ENCODE measurements at places on chromosomes 7 and 10.

DNA sequence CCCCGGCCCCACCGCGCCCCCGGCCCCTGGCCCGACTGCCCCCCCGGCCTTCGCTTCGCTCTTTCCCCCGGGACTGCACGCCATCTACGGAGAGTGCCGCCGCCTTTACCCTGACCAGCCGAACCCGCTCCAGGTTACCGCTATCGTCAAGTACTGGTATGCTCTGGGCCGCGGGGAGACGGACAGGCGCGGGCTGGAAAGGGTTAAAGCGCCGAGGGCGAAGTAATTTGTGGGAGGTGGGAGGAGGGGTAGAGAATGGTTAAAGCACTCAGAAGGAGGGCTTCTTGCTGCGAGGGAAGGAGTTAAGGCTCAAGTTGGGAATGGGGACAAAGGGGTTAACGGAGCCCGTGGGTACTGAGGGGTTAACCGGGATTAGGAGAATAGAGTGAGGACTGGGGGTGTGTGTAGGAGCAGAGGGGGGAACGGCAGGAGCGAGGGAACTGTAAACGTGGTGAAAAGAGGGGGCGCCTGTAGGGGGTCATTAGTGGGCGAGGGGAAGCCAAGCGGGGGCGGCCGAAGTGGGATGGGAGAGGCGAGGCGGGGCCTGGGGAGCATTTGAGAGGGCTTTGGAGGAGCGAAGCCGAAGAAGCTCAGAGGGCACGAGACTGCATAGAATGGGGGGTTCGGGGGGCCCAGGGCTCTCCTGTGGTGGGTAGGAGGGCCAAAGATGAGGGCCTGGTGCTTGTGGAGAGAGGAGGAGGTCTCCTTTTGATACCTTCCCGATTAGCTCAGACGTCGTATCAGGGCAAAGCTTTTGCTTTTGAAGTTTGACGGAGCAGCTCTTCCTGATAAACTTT, 605 bp downstream of the SUFU start:
- DNase-seq, result peak; percentile 70

GRCh38 chr10:114379631-114380041, 24.7 kb downstream of the AFAP1L2 start:
- no peak for DNase-seq

GRCh38 chr7:117110480-117111315, 157.4 kb downstream of the ST7 start:
- DNase-seq, result no peak

DNA sequence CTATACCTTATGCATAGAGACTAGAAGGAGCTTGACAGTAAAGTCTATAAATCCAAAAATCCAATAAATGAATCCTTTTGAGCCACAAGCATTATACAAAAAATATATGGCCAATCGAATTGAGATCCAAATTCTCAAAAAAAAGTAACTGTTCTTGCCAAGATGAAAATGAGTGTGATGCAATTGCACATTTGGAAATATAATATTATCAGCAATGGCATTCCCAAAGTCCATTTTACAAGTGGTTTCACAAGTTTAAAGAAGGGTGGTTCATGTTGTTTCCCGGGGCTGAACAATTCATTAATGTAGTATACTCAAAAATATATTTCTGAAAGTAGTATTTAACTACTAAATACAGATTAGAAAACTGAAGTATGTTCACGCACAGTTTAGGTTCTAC, 7.3 kb downstream of the RP9 start:
- no peak for DNase-seq

GRCh38 chr7:79317728-79318127, 135.7 kb downstream of the MAGI2 start:
- peak; percentile 45 for DNase-seq

DNA sequence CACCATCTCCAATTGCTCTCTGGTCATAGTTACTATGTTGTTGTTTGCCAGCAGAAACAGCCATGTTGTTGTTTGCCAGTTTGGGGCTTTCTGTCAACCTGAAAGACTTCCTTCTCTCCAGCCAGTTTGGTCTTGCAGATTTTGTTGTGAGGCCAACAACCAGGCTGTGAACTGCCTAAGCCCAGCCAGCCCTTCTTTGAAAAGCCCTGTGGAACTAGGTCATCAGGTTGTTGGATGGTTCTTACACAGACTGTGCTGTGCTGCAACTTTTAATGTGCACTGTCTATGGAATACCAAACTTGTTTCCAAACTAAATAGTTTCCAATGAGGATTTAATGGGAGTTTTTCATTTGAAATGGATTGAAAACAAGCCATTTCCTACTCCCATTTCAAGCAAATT, 592.7 kb upstream of the GALNT17 start:
- DNase-seq, result no peak

- DNase-seq, result no peak
Observed at GRCh38 chr7:99005776-99006175, 127.4 kb downstream of the TRRAP start.

DNA sequence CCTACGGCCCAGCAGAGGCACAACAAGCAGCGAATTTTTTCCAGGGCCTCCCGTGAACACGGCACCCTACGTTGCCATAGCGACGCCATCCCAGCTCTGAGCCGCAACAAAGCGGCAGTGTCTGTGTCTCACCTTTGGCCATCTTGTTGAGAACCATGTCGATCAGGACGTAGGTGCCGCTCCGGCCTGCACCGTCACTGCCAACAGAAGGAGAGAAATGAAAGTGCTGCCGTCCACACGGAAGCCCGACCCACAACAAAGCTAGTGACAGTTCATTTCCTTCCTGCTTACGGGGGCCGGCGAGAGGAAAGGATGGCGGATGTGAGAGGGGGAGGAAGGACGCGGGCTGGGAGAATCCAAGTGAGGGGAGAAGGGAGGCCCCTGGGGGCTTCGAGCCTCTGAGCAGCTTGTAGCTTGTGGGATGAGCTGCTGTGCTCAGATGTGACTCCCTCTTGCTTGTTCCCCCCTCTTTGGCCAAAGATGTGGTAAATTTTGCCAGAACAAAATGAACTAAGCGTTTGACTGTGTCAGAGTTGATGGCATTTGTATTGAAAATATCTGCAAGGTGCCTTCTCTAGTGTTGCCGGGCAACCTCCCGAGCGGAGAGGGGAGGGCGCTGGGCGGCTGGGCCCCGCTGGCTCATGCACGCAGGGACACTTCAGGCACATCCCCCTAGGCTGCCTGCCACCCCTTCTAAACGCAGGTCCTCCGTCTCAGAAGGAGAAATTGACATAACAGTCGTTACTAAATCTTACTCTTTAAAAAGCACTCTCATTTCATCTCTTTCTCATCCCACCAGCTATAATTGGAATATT, 232.2 kb downstream of the DNAJB6 start:
- peak; percentile 63 for DNase-seq

DNA sequence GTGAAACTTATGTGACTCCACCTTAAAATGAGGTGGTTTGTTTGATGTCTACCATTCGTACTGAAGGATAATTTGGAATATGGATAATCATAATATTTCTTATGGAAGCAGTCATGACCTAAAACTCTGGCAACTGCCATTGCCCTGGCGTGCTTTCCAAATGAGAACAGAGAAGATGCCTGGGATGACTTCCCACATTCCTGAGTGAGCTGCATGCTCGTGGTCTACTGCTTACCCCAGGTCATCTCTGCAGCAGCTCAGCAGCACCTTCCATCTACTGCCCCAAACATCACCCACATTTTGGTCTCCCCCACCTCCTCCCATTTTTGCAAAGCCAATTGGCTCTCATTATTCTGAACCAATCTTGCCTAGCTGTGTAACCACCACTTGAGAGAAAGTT, 40.1 kb downstream of the LYZL1 start:
- DNase-seq, result no peak

DNA sequence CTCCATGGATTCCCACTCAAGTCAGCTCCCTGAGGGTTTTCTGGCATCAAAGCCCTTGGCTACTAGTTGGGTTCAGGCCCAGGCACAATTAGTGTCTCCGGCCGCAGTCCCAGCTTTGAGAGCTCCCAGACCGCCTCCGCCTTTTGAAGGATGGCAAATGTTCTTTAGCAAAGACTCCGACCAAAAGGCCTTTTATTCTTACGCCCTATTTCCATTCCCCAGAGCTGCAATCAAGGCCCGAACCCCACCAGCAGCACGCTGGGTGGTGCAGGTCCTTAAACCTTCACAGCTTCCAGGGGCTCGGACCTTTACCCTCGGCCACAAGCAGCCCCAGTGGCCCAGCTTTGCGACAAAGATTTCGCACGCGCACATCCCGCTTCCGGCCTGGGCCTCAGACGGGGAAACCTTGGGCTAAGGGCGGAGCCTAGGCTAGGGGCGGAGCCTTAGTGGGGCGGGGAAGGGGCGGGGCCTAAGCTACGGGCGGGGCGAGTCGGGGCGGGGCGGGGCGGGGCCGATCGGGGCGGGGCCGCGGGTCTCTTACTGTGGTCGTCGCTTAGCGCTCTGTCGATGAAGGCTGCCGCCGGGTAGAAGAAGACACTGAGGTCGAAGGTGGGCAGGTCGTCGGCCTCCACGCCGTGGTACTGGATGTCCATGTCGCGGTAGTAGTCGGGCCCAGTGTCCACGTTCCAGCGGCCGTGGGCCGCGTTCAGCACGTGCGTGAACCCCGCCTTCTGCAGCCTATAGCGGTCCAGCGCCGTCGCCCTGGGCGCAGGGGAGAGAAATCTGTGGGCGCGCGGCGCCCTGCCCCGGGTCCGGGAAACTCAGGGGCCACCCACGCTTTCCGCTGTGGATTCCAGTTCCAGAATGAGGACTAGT, 68.0 kb upstream of the SAMD8 start:
- DNase-seq, result peak; percentile 85

DNA sequence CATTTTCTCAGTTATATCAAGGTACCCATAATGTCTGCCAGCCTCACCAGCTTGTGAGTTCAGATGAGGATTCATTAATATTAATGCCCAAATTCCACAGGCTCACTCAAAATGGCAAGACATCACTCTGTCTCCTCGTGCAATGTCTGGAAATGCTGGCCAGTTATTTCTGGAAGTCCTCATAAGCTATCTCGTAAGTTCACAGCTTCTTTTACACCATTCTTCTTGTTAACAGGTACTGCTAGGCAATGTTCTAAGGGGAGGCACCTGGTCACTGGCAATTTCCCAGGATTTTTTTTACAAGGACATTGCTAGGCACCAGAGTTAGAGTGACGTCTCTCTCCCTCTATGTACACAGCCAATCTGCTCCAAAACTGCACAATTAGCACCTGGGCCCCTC, 80.2 kb upstream of the SEMA3C start:
- no peak for DNase-seq

DNA sequence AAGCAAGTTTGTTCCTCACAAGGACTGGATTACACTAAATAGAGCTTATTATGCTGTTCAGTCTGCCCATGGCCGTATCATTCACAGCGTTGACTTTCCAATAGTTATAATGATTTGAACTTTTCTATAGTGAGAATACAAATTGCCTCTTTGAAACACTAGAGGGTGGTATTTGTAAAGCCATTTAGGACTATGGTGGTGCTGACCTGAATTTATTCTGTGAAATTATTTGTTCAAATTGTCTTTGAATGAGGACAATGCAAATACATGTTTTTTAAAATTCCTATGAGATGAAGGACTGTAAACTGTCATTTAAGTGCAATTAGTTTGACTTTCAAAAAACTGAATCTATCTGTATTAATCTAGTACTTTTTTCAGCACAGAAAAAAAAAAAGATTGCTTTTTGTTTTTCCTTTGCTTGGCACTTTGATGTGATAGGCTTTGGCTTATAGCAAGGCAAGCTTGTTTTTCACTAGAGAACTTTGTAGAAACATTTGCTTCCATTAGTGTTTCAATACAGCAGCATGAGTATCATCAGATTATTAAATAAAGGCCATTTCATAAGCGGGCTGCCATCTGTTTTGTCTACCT, 122.7 kb upstream of the TMEM229A start:
- DNase-seq, result no peak

DNA sequence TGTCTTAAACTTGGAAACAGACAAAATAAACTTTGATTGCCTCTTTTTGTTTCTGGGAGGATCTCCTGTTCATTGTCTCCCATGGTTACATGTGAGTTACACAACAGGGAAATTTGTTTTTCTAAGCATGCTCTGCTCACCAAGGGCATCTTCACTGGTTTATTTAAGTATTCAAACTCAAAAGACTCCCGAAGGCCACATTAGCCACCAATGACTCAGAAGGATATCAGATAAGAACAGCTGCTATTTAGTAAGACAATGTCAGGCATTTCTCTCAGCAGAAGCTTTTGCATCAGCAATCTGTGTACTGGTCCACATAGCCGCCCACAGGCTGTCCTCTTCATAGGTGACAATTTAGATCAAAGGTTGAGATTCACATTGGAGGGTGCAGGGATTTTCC, 19.3 kb downstream of the OR6B1 start:
- DNase-seq, result no peak

- no peak for DNase-seq
Observed at GRCh38 chr10:93436591-93437085, 45.5 kb downstream of the MYOF start.

DNA sequence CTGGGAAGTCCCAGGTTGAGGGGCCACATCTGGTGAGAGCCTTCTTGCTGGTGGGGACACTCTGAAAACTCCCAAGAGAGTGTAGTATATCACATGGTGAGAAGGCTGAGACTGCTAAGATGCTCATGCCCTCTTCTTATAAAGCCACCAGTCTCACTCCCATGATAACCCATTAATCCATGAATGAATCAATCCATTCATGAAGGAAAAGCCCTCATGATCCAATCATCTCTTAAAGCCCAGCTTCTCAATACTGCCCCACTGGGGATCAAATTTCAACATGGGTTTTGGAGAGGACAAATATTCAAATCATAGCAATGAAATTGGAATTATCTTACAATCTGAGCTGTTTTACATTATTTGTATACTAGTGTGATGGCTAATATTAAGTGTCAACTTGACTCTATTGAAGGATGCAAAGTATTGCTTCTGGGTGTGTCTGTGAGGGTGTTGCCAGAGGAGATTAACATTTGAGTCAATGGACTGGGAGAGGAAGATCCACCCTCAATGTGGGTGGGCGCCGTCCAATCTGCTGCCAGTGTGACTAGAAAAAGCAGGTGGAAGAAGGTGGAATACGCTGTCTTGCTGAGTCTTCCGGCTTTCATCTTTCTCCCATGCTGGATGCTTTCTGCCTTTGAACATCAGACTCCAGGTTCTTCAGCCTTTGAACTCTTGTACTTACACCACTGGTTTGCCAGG, 14.3 kb upstream of the UBE2D1 start:
- DNase-seq, result no peak

DNA sequence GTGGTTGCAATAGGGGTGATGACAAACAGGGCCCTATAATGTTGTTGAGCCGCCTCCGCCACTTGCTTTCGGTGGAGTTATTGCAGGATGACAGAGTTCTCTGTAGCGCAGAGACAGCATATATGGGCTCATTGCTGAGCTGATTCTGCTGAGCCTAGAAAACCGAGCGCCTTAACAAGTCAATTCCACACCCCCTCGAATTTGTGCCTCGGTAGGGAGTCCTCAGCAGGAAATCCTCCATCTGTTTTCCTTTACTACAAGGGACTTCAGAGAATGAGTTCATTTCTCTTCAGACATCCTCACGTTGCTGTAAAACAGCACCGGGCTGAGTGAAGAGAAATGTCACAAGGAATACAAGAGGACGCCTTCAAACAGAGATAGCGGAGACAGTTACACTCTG, 90.7 kb upstream of the KIAA1217 start:
- DNase-seq, result no peak

DNA sequence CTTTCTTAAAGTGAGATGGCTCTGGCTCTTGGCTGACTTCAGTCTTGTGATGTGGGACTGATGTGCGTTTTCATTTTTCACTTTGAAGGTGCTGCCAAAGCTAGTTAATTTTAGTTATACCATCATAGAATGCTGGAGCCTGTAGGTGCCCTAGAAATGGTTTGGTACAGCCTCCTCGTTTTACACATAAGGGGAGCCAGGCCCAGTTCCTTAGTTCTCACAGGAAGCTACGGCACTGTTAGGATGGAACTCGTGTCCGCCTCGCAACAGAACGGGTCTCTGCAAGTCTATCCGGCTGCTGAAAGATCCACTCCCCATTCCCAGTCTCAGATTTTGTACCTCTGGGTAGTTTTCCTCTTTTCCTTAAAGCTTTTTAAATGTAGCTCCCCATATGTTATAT, 173.2 kb upstream of the PRPS1L1 start:
- no peak for DNase-seq

All from H9 (cell line).